ENCODE measurements at places on chromosomes 2 and 18. TPM values are rescaled to one million over a fixed set of nuclear protein-coding genes. Genes with fewer than 3 reads are reported as not detected.

GRCh38 chr2:207993151-207993763, 32.1 kb downstream of the PLEKHM3 start:
- peak; percentile 89 for DNase-seq

- DNase-seq, result peak; percentile 71
Measured at GRCh38 chr2:47190188-47190881, 35.2 kb upstream of the STPG4 start.

DNA sequence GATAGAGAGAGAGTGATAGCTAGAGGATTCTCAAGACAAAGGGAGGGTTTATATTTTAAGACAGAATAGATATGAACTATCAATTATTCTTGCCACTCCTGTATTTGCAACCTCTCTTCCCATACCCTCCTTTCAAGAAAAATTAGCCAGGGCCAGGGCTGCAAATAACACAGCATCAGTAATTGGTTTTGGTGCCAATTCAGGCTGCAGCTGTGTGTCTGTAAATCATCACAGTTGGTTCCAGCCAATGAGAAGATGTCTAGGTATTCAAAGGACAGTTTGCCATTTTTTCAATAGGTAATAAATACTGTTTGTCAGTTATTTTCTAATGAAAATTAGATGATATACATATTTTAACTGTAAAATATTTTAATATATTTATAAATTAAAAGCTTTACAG, 73.5 kb downstream of the WDPCP start:
- no peak for DNase-seq

GRCh38 chr2:240970816-240971215, 27.6 kb upstream of the SNED1 start:
- no peak for DNase-seq

DNA sequence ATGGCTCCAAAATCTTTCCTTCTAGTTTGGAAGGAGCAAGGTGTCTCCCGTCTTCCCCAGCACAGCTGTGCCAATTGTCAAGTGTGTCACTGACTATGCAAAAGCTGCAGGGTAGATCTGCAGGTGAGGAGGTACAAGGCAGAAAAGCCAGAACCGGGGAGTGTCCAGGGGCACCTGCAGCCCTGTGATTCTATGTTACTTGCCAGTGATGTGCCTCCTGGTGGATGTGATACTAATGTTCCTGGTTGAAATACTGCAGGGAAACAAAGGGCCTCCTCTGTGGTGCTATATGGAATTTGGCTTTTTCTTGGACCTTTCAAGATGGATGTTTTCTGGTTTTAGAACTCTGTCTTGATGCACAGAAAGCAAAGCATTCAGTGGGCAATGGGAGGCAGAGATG, 80.3 kb downstream of the ST6GAL2 start:
- no peak for DNase-seq

DNA sequence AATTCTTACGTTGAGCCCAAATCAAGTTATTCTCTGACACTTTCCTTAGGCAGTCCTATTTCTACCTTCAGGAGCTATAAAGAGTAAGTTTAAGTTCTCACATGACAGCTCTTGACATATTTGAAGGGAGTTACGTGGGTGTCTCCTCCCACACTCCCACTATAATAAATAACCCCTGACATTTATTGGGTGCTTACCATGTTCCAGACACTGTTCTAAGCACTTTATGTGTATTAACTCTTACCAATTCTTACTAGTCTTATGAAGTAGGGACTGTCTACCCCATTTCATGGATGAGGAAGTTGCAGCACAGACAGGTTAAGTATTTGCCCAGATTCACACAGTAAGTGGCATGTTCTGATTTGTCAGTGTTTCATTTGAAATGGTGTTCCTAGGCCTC, 17.9 kb downstream of the PLCL1 start:
- DNase-seq, result no peak

GRCh38 chr2:207129821-207130220, 35.9 kb downstream of the KLF7 start:
- no peak for DNase-seq

GRCh38 chr2:182666674-182667314, 49.3 kb upstream of the DNAJC10 start:
- DNase-seq, result peak; percentile 50

DNA sequence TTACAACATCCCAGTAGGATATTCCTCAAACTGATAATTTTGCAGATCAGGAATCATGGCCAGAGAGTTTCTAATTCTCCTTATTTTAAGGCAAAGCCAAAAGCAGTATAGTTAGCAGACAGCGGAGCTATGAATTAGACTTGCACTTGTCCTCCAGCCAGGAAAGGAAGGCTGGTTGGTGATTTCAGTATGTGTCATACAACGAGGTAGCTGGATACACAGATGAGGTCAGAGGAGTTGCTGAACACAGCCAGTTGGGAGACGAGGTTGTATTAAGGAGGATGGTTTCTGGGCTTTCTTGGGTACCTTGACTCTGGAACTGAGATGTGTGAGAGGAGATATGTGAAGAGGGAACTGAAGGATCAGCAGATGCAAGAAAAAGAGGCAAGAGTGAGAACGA, 185.2 kb downstream of the SOX11 start:
- DNase-seq, result no peak

DNA sequence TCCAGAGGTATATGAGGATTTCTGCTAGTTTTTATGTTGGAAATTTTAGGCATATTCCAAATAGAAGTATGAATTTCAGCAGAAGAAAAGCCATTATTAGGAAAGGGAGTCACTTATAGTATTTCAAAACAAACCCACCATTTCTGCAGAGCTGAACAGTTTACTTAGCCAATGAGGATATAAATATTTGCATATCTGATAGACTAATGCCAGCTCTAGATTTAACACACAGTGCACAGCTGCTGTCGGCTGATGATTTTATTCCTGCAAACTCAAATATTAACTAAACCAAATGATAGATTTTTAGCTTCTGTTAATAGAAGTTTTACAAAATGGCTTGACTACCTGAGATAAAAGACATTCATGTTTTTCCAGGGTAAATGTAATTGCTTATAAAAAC, 375.8 kb upstream of the FANCL start:
- DNase-seq, result no peak

- no peak for DNase-seq
Measured at GRCh38 chr2:110984694-110985490, 135.8 kb upstream of the BCL2L11 start.

GRCh38 chr2:24576617-24577016, 85.6 kb downstream of the NCOA1 start:
- no peak for DNase-seq

DNA sequence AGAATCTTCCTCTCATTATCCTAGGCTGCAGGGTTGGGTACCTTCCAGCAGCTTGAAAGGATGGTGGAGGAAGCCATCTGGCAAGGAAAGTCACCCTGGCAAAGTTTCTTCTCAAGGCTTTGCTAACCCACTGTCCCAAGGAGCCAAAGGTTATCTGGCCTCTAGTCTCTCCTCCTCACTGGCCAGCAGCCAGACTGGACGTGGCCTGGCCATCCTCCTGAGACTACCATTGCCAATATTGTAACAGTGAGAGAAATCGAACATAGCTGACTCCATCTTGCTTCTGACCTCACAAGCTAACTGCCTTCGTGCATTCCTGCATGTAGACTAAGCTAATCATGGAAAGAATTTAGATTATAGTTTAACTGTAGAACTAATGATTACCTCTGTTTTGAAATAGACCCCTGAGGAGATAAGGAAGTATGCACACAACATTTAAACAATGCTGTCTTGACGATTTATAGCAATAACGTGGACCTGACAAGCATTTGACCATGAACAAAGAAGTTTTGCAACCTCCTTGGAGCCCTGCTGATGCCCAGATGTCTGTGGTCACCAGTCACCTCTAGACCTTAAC, 7.8 kb upstream of the ANXA4 start:
- no peak for DNase-seq

DNA sequence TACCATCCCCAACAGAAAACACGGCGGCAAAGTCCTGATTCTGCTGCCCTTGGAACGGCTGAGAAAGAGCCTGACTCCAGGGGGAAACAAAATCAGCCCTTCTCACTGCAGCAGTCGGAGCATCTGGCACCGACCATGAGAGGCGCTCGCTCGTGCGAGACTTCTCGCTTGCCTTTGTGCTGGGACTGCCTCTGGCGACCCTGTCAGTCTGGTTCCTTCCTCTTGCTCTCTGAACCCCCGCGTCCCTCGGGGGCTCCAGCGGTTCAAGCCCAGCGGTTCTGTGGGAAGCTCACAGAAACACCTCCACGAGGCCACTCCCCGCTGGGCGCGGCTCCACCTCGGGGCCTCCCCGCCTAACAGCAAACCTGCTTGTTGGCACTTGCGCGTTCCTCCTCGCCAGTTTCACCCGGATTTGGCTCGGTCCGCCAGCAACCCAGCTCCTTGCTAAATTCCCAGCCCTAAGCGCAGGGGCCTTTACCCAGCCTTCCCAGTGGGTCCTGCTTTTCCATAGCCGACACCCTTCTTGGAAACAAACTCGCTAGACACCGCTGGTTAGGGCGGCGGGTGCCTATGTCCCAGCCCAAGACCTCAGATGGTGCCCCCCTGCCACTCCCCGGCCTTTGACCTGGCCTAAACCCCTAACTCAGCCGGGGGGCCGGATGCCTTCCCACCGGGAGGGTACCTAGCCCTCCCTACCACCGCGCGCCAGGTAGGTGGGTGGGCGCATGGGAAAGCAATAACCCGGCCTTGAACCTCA, 2.2 kb downstream of the RND3 start:
- peak; percentile 84 for DNase-seq

DNA sequence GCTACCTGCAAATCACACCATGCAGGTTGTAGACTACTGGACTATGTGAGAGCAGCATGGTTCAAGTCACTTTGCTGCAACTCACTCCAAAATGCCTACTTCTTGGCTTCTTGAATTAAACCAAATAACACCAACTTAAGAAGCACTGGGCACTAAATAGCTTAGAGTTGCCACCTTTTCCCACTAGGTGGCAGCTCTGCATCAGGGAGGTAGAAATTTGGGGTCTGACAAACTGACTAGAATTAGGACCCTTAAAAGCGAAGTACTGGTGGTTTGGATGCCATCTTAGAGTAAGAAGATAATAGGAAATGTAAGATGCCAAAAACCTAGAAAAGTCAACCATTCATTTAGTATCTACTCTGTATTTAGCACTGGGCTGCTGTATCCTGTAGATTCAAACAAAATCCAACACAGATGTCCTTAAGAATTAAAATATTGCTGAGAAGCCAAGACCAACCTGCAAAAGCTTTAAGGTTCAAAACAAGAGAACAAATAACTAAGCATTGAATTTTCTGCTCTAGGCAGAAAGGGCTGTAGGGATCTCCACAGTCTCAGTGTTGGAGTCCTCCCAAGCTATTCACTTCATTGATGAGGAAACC, 65.5 kb downstream of the CCBE1 start:
- peak; percentile 52 for DNase-seq

- DNase-seq, result no peak
Measured at GRCh38 chr2:147679191-147679954, 165.5 kb upstream of the ACVR2A start.

- DNase-seq, result no peak
Measured at GRCh38 chr2:184119989-184120800, 478.1 kb upstream of the ZNF804A start.

DNA sequence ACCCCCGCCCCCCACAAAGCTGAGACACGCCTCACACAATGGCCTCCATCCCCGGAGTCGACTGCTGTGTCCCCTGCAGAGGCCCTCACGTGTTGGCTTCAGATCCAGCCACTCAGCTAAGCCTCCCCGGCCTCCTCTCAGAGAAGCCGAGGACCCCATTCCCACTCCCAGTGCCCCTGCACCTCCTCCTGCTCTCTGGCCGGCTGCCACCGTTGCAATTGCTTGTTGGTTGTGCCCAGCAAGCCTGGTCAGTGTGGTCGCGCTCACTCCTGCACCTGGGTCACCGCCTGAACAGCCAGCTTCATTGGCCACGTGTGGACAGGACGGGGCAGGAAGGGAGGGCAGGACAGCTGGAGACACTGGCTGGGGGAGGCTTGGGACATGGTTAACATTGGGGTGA, 191.5 kb upstream of the SALL3 start:
- no peak for DNase-seq

- DNase-seq, result peak; percentile 66
Measured at GRCh38 chr18:36589857-36590543, 238.8 kb downstream of the TPGS2 start.

DNA sequence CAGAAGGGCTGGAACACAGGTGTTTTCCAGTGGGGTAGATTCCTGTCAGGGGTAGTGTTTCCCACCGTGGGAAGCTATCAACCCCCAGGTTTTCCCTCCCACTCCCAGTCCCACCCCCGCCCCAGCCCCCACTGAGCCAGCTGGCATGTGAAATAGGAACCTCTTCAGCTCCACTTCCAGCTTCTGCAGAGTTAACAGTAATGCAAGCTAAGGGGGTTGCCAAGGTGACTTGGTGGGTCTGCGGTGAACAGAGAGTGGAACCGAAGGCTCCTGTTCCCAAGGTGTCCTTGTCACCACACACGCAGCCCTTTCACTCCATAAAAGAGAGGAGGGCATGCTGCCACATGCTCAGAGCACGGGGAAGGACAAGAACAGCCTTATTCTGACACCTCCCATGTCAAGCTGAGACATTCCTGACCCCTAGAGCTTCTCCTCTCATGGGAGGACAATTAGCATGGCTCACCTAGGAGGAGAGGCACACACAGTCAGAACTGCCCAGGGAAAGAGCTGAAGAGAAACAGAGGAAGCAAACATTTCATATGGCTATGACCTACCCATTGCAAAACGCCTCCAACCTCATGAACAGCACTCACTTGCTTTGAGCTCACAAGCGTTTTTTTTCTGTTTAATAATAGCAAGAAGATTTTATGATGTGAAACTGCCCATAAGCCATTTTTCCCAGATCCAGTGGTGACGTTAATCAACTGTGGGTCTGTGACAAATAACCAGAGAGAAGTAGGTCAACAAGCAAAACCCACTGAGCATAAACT, 39.8 kb upstream of the TBC1D8 start:
- DNase-seq, result peak; percentile 19

DNA sequence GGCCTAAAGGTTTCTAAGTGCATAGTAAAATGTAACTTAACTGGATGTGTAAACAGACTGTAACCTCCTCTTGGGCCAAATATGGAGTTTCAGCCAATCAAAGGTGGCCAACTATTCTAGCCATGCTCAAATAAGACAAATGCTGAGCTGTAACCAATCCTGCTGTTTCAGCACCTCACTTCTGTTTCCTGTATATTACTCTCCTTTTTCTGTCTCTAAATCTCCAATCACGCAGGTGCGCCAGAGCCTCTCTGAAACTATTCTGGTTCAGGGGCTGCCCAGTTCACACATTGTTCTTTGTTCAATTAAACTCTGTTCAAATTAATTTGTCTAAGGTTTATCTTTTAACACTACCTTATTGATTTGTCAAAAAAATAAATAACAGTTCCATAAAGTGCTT, 532.7 kb upstream of the DCC start:
- no peak for DNase-seq

SULT1C2 gene
- polyA plus RNA-seq, result not detected

TDRD15 gene
- not detected for polyA plus RNA-seq

GRB14 gene
- 0.22 TPM for polyA plus RNA-seq

APCDD1 gene
- 0.30 TPM for polyA plus RNA-seq

R3HDM1 gene
- polyA plus RNA-seq, result 18.9 TPM

C2orf66 gene
- polyA plus RNA-seq, result 0.25 TPM
